Chondrocyte (in vitro differentiated cells): ENCODE measurements at places on chromosomes 1 and 21. TPM values are rescaled to one million over a fixed set of nuclear protein-coding genes. Genes with fewer than 3 reads are reported as not detected.

GRCh38 chr1:74245168-74245772 lies 10.1 kb downstream of the TNNI3K start:
- no peak overlapping the region for H3K27ac ChIP-seq
- no peaks in the 10 kb centered on the region for H3K27me3 ChIP-seq
- no peak for DNase-seq
- H3K4me1 ChIP-seq = peaks cover 6% of the 10 kb centered on the region
- H3K36me3 ChIP-seq = no peaks in the 10 kb centered on the region

GRCh38 chr1:213327017-213327667 lies 276.1 kb downstream of the RPS6KC1 start:
- H3K27ac ChIP-seq = peak overlapping the region; percentile 76
- peak overlapping the region; percentile 14 for H3K4me3 ChIP-seq
- no peaks in the 10 kb centered on the region for H3K27me3 ChIP-seq
- DNase-seq = no peak

Gene FHL3
- total RNA-seq = 57.9 to 72.6 TPM (median 58.9 TPM) in 3 replicates

Gene DMBX1
- total RNA-seq = not detected in 3 replicates
